ENCODE measurements at places on chromosomes 2 and 18.
A peak's percentile ranks its signal among the peaks of the same experiment; 100 is the strongest.

- no peak for DNase-seq
Observed at GRCh38 chr18:26103579-26103978, 13.2 kb upstream of the SS18 start.

DNA sequence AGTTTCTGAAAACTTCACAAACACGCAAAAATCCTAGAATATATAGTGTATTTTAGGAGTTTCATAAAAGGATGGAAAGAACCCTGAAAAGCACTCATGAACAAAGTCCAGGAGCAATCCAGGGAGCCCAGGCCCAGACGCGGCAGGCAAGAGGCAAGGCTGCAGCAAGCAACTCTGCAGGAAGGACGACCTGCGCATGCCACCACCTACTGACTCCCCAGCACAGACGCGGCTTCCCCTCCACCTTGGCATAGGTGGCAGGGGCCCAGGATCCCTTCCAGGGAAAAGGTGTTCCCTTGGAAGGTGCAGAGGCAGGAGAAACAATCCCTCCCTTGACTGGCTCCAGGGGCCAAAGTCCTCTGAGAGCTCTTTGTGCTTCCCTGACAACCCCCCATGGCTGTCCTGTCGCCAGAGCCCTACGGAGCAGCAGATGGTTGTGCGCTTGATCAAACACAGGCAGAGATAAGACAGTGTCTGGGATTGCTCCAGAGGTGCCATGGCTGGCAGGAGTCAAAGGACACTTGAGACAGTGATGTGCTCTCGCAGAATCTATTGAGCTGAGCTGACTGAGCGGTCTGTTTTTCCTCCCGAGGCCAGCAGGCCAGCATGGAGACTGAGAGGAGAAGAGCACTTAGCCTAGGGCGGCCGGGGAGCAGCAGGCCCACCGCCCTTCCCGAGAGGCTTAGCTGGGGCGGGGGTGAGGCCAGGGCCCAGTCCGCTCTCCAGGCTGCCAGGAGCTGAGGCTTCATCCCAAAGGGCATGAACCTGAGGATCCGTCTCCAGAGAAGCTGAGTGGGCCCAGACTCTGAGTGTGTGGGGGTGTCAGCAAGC lies 10.8 kb upstream of the AMER3 start:
- no peak for DNase-seq

- DNase-seq, result no peak
Observed at GRCh38 chr2:71612581-71613402, 159.4 kb downstream of the DYSF start.

GRCh38 chr2:60546756-60547420 lies 6.6 kb downstream of the BCL11A start:
- DNase-seq, result no peak

DNA sequence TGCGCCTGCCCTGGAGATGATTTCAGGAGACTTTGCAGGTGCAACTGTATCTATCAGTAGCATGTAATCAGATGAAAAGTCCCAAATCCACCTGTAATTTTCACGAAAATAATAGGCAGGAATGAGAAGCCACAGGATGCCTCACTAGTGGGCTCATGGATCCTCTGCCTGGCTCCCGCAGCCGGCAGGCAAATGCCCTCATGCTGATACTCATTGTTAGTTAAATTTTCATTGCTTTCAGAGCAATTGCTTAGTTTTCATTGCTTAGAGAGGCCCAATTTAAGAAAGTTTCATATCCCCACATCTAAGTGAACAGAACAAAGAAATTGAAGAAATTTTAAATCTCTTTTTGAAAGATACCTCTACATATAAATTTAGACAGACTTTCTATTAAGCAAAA lies 57.6 kb upstream of the CTDP1 start:
- DNase-seq, result no peak

GRCh38 chr18:2223449-2223848 lies 347.9 kb downstream of the METTL4 start:
- no peak for DNase-seq

DNA sequence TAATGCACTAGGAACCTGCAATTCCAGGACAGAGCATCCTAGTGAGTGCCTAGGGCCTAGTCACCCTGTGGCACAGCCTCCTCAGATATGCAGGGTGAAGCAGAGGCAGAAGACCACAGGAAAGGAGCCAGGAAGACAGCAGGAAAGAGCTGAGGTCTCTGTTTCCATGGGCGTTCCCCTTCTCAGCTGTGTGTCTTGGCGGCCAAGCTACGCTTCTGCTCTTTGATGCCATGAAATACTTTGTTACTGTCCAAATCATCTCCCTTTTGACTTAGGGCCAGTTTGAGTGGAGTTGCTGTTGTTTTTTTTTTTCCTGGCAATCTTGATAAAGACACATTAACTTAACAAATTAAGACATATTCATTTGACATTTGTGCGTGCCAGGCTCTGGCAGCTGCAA lies 67.3 kb downstream of the APOB start:
- DNase-seq, result no peak

GRCh38 chr2:1694371-1695271 lies 49.7 kb downstream of the PXDN start:
- DNase-seq, result no peak

DNA sequence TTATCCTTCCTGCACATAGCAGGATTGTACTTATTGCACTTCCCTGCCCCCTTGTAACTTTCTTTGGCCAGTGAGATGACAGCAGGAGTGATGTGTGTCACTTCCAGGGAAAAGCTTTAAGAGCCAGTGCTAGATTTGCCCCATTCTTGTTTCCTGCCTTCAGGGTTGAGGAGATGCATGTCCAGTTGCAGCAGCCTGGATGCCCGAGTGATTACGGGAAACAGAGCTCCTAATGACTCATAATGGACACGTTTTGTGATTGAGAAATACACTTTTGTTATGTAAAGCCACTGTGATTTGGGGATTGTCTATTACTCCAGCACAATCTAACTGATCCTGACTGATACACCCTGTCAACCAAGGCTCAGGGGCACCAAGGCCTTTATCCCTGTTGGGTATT lies 5.0 kb upstream of the TET3 start:
- DNase-seq, result peak; percentile 86

DNA sequence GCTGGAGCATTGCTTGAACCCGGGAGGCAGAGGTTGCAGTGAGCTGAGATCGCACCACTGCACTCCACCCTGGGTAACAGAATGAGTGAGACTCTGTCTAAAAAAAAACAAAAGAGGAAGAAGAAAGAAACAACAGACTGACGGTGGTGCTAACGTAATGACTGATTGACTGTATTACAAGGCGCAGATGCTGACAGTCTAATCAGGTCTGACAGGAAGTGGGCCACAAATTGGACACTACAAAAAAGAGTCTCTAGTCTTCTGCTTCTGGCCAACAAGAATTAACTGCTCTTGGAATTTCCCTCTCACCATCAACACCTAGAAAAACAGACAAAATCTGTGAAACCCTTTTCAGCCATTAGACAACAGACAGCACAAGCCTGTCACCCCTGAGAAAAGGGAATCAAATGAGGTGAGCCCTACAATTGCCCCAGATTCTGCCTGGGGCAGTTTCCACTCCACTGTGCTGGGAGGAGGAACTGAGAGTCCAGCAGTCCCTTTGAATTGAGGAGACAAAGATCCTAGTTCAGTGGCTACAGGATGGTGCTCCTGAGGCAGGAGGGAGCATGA lies 43.3 kb downstream of the SNED1 start:
- DNase-seq, result peak; percentile 4

DNA sequence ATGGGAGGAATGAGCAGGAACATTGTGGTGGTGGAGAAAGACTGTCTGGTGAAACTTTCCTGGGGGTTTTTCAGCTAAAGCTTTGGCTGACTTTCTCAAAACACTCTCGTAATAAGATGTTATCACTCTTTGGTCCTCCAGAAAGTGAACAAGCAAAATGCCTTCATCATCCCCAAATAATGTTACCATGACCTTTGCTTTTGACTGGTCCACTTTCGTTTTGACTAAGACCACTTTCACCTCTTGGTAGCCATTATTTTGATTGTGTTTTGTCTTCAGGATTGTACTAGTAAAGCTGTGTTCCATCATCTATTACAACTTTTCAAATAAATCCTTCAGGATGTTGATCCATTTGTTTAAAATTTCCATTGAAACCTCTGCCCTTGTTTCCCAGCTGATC lies 103.2 kb downstream of the AKAIN1 start:
- DNase-seq, result no peak

DNA sequence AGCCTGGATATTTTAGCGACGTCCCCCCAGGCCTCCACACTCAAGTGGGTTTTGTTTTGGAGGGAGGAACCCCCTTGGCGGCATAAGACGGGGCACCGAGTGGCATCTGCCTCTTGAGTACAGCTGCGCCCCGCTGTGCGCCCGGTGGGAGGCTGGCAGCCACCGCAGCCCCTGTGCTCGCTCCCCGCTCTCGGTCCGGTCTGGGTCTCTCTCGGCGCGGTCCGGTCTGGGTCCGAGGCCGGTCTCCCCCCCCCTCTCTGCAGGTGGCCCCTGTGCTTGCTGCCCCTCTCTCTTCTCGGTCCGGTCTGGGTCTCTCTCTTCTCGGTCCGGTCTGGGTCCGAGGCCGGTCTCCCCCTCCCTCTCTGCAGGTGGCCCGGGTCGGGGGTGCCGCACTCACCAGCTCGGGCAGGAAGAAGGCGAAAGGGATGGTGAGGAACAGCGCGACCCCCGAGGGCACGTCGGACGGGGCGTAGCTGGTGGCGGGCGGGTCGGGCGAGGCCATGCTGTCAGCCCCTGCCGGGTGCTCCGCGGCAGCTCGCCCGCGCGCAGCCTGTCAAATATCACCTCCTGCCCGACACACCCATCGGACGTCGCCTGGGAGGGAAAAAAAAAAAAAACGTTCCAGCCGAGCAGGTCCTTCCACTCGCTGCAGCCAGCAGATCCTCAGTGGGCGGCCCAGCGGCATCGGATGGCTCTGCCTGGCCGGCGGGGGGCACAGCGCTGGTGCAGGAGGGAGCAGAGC lies at the start of gene MALL:
MALL (minus strand) TSS at position 532 of the 742 bp plus-strand sequence; CDS start at position 502, 30 bp downstream.
- no peak for DNase-seq

GRCh38 chr2:106062627-106063026 lies 131.5 kb downstream of the UXS1 start:
- DNase-seq, result no peak

DNA sequence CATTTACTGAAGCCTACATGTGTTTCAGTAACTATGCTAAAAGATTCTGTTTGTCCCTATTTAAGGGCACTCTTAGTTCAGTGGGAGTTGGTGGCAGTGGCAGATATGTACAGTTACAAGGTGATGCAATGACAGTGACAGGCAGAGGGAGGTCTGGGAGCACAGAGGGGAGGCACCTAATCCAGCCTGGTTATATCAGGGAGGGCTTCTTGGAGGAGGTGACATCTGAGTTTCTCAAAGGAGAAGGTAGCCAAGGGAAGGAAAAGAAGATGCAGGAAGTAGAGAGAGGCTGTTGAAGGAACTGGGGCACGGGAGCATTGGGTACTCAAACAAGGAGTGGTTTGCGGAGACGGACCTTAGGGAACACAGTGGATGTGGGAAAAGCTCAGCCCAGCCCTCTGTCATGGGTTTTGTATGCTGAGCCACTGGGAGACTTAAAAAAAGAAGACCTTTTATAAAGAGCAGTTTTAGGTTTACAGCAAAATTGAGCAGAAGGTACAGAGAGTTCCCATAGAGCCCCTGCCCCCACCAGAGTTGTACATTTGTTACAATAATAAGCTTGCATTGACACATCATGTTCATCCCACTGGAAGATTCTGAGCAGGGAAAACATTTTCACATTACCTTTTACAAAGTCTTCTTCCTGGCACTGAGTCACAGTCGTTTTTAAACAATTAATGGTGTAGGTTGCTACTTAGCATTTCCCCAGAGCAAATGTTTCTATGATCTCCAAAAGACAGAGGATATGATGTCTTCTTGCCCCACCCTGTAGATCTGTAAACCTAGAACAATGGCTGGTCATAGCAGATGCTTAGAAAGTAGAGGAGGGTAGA lies 83.0 kb upstream of the TAF1B start:
- peak; percentile 11 for DNase-seq

DNA sequence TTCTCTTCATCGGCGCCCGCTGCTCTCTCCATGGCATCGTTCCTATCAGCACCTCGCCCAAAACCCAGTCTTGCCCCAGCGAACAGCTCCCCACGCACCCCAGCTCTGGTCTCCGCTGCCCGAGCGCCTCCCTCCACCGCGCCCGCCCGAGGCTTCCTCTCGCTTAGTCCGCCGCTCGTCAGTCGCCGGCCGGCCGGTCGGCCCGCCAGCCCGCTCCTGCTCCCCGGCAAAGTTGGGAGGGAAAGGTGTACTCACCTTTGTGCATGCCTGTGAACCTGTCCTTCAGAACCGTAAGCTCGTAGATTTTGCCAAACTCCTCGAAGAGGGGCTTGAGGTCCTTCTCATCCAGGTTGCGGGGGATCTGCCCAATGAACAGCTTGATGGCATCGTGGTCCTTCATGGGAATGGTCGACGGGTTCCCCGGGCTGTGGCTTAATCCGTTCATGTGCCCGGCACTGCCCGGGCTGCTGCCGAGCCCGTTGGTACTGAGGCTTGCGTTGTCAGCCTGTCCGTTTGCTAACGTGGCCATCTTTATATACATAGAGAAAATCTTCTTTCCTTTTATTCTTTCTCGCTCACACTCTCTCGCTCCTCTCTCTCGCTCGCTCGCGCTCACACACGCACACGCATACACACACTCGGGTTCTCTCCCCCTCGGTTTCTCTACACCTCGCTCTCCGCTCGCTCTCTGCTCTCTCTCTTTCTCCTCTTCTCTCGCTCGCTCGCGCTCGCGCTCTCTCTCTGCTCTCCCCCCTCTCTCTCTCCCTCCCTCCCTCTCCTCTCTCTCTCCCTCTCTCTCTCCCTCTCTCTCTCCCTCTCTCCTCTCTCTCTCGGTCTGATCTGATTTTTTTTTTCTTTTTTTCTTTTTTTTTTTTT lies at the start of gene CELF4:
CELF4 (minus strand) TSS at position 698 of the 876 bp plus-strand sequence.
- DNase-seq, result no peak

DNA sequence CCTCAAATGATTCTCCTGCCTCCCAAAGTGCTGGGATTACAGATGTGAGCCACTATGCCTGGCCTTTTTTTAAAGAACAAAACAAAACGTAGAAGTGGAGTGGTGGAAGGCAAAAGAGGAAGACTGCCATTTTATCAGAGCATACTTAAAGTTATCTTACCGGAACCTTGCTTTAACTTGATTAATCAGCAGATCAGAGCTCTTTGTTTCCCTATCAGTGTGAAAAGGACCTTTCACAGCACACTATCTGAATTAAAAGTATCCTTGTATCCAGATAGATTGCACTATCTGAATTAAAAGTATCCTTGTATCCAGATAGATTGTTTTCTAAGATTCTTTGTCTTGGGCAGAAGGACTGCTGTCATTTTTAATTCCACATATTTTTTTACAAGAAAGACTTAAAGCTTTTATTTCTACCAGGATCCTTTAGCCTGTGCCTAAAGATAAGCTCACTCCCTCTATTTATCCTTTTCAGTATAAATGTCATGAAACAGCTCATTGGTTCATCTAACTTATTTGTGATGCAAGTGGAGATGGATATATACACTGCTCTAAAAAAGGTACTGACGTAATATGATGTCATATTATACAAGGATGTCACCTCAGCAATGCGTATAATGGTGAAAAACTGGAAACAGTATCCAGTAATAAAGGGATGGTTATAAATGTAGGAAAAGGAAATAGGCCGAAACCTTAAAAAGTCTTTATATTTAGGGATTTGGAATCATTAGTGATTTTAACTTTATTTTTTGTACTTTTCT lies 17.8 kb downstream of the GMCL1 start:
- DNase-seq, result no peak

DNA sequence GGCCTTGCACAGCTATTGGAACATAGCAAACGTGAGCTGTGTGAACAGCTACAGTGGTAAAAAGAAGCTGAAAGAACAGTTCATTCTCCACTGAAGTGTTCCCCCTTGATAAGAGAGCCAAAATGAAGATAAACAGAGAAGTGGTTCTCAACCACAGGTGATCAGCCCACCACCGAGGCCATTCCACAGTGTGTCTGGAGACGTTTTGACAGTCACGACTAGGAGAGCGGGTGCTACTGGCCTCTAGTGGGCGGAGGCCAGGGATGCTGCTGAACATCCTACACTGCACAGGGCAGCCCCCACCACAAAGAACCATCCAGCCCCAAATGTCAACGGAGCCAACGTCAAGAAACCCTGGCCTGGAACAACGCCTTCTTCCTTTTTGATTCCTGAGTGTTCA lies 38.4 kb downstream of the ADCY3 start:
- no peak for DNase-seq
